Vein endothelial cell (primary cell): ENCODE measurements at places on chromosomes 3 and 15. TPM values are rescaled to one million over a fixed set of nuclear protein-coding genes. Genes with fewer than 3 reads are reported as not detected.

CTDSPL gene
- 33.7 and 48.0 TPM in 2 replicates for total RNA-seq

SENP5 gene
- total RNA-seq, result 42.5 and 54.0 TPM in 2 replicates

TMEM40 gene
- total RNA-seq, result not detected in 2 replicates

WHAMM gene
- total RNA-seq, result 6.5 and 7.8 TPM in 2 replicates

CAMP gene
- total RNA-seq, result not detected in 2 replicates

KBTBD8 gene
- total RNA-seq, result 3.3 and 3.5 TPM in 2 replicates

GCSAM gene
- total RNA-seq, result not detected in 2 replicates

TGM5 gene
- total RNA-seq, result not detected in 2 replicates

COL6A5 gene
- total RNA-seq, result not detected in 2 replicates

RCCD1 gene
- 7.8 and 8.5 TPM in 2 replicates for total RNA-seq

ABI3BP gene
- total RNA-seq, result 16.7 and 44.4 TPM in 2 replicates

MORC1 gene
- not detected in 2 replicates for total RNA-seq

TRIM42 gene
- not detected in 2 replicates for total RNA-seq

UBA3 gene
- total RNA-seq, result 58.5 and 79.9 TPM in 2 replicates

CELF6 gene
- under 0.01 and 0.10 TPM in 2 replicates for total RNA-seq

ROPN1 gene
- total RNA-seq, result not detected in 2 replicates

SLC51B gene
- total RNA-seq, result not detected in 2 replicates

SNX22 gene
- under 0.01 and 0.57 TPM in 2 replicates for total RNA-seq

ALDH1A3 gene
- 38.6 and 71.9 TPM in 2 replicates for total RNA-seq

SLC38A3 gene
- not detected in 2 replicates for total RNA-seq

CYP1A1 gene
- 9.1 and 10.5 TPM in 2 replicates for total RNA-seq
